ENCODE measurements at places on chromosomes 6 and 20. TPM values are rescaled to one million over a fixed set of nuclear protein-coding genes. Genes with fewer than 3 reads are reported as not detected.

GRCh38 chr20:49887251-49888211, 27.8 kb downstream of the SPATA2 start:
- DNase-seq = no peak

DNA sequence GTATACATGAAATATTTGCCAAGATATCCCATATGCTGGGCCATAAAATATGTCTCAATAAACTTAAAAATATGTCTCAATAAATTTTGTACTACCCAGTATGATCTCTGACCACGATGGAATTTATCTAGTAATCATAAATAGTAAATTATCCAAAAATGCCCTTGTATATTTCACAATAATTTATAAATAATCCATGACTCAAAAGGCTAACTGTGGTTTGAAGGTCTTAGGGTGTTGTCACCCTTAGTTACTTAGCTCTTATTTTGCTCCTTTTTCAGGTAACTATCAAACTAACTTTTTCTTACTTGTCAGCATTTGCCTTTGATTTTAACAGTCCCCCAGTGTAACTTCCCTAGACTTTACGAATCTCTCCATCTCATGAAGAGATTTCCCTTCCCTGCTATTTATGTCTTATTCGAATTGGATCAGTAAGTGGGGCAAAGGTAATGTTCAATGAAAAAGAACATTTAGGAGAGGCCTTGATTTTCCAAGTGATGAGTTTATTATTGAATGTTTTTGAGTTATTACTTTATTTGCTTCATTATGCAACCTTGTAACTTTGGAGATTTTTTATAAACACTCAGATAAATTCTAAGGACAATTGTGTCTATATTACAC, 109.0 kb upstream of the THBS2 start:
- DNase-seq = no peak

SFTA2 gene
- total RNA-seq = not detected

DNA sequence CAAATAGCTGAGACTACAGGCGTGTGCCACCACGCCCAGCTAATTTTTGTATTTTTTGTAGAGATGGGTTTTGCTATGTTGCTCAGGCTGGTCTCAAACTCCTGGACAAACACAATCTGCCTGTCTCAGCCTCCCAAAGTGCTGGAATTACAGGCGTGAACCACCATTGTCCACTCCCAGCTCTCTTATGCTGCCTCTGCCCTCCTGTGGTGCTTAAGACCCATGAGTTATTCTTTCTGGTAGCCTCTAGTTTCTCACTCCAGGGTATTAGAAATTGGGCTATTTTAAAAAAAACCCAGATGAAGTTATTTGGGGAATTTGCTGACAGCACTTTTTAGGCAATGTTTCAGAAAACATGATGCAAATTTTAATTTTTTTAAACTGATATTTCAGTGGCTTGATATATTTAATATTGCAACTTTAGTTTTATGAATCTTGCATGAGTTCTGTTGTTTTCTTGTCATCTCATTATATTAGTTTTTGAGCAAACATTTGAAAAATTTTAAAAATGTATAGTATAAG, 114.0 kb upstream of the FOXO3 start:
- no peak for DNase-seq

HMGA1 gene
- total RNA-seq = 122 TPM

GJA10 gene
- total RNA-seq = not detected

ENPP3 gene
- total RNA-seq = not detected

- no peak for DNase-seq
Observed at GRCh38 chr6:147509891-147510290, 1.4 kb downstream of the SAMD5 start.

APOBEC2 gene
- not detected for total RNA-seq
